ENCODE measurements at places on chromosomes 1 and 21.
A peak's percentile ranks its signal among the peaks of the same experiment; 100 is the strongest.

GRCh38 chr1:3541936-3542335 lies 69.4 kb downstream of the MEGF6 start:
- no peak for DNase-seq

DNA sequence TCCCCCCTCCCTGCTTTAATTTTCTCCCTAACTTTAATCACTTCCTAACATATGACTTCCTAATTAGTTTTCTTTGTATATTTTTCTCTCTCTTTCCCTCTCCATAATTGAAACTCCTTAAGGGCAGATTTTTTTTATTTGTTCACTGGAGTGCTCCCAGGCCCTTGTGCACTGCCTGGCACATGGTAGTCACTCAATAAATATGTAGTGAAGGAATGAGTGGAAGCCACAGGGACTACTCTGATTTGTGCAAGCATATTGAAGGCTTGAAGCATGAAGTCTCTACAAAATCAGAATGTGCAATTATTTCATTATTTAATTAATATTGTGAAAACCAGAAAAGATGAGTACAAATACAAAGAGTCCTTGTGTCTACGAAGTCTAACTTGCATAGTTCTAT lies 41.5 kb downstream of the SNX7 start:
- no peak for DNase-seq

GRCh38 chr1:230231774-230232145 lies 164.7 kb downstream of the GALNT2 start:
- peak; percentile 10 for DNase-seq

GRCh38 chr1:5780324-5780716 lies 211.9 kb downstream of the NPHP4 start:
- DNase-seq, result no peak

DNA sequence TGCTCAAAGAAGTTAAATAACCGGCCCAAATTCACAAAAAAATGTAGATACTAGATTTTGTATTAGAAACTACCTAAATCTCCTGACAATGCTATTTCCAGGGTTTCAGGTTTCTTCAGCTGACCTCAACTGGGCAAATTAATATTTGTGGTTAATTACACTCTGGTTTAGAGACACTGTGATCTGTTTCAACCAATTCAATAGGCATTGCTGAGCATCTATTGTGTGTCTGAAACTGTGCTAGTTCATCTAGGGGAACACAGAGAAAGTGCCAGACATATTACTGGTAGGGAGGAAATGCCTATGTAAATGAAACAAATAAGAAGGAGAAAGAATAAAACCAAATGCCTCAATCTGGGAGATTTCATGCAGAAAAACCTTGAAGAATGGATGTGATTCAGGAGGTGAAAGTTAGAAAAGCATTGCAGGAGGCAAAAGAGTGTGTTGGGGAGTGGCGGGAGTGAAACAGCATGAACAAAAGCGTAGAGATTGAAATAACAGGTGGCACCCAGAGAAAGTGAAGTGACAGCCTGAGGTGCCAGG lies 51.3 kb upstream of the IVNS1ABP start:
- no peak for DNase-seq

DNA sequence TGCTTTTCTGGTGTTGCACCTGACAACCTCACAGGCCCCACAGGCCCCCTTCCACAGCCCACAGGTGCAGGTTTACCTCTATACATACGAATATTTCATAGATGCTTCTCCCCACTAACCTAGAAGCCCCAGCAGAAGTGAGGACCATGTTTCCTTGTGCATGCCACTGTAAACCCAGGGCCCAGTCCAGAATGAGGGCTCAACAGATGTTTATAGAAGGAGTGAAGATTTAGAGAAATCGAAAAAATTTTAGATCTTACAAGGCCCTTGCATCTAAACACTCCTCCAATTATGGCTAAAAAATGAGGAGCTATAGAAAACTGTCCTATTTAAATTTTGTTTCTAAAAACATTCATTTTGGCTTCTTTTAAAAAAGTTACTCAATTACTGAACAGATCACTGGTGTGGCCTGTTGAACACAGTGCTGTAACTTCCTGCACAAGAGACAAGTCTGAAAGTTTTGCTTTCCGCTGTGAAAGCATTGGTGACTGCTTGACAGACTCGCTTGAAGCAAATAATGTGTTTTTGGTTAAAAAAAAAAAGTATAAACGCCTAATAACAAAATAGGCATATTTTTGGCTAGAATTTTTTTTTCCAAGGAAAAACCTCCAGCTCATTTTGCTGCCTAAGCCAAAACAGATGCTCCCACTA lies 1.2 kb downstream of the ABCB10 start:
- peak; percentile 49 for DNase-seq

- no peak for DNase-seq
Measured at GRCh38 chr1:62346886-62347285, 27.7 kb upstream of the KANK4 start.

- DNase-seq, result no peak
Measured at GRCh38 chr1:41498391-41498790, 13.9 kb upstream of the EDN2 start.

- peak; percentile 40 for DNase-seq
Measured at GRCh38 chr21:46636550-46637285, 1.2 kb downstream of the PRMT2 start.

- no peak for DNase-seq
Measured at GRCh38 chr1:183273300-183273699, 87.2 kb downstream of the LAMC2 start.

DNA sequence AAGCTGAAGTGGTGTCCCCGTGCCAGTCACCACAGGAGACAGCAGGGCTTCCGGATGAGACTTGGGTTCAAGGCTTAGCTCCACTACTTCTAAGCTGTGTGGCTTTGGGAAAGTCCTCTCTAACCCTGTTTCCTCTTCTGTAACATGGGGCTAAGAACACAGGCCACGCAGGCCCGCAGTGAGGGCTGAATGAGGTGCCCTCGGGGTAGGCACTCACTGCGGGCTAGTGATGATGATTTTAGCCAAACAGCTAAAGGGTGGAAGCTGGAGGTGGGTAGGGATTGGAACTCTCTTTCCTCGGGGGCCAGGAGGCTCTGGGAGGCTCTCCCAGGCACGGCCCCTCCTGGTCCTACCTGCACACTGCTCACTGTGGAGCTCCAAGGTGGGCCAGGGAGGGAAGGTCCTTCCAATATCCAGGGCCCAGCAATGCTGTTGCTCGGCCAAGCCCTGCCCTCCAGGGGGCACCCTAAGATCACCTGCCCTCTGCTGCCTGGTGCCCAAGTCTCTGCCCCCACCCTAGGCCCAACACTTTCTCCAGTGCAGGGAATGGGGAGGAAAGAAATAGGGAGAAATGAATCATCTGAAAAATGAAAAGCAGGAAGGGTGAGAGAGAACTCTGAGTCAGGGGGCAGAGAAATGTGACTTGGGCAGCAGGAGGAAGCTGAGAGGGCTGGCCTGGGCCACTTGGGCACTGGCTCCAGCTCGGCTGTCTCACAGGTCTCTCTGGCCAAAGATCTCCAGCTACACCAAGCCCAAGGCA lies 19.2 kb upstream of the EVA1B start:
- peak; percentile 63 for DNase-seq

DNA sequence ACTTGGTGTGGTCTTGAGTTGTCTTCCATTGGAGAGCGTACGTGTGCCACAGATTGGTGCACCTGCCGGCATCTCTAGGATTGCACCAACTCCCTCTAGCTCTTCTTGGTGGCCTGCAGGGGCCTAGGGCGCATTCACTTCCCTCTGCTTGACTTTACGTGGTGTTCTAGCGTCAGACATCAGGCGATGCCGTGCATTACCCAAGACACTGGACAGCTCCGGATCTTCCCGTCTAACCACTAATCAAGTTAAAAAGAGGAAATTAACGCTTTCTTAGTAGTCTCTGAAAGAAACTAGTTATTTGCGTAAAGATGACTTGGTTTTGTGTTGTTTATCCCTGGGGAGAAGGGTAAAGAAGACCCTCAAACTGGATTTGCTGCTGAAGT lies 510 bp upstream of the IL10RB start:
- DNase-seq, result peak; percentile 96

- peak; percentile 78 for DNase-seq
Measured at GRCh38 chr1:200376528-200376927, 33.3 kb downstream of the ZNF281 start.

- no peak for DNase-seq
Measured at GRCh38 chr1:48536477-48536876, 64.5 kb upstream of the SPATA6 start.

GRCh38 chr1:59569198-59569597 lies 245.6 kb upstream of the HOOK1 start:
- DNase-seq, result peak; percentile 31

GRCh38 chr1:4796161-4797015 lies 142.0 kb downstream of the AJAP1 start:
- no peak for DNase-seq

- no peak for DNase-seq
Measured at GRCh38 chr1:157439302-157439954, 112.9 kb downstream of the FCRL5 start.

DNA sequence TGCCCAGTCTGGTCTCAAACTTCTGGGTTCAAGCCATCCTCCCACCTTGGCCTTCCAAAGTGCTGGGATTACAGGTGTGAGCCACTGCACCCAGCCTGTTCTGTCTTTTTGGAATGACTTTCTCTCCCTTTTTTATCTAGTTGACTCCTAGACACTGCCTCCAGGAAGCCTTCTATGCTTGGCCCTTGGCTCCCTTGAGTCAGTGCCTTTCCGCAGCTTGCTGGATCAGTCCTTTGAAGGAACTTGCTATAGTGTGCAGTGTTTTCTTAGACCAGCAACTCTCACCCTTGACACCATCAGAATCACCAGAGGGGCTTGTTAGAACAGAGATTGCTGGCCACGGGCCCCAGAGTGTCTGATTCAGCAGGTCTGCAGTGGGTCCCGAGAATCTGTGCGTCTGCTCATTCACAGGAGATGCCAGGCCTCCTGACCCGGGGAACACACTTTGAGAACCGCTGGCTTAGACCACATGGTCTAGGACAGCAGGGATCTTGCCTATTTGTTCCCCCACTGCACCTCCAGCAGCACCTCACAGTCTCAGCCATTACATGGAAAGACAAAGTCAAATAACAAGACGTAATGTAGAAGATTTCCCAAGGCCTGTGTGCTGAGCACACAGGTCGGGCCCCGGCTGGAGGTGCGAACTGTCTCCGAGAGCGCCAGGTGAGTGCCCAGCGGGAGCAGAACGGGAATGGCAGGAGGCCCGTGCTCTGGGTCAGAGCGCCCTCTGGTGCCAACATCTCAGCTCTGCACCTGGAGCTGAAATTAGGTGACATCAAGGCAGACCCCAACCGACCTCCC lies 27.4 kb upstream of the CTPS1 start:
- peak; percentile 76 for DNase-seq

DNA sequence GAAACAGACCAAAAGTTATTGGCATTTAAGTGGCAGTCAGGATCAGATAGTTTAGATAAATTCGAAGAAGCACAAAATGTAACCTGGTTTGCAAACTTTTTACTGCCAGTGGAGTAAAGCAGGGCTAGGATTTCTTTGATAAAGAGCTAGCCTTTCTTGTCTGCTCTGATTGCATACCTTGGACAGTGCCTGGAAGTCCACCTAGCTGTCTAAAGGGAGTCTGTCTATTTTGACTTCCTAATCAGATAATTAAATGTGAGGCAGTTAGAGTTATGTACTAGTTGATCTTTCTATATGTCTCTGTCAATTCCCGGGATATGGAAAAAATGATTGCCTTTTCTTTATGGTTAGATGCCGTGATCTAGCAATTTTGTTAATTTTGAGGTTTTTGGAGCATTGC lies 4.1 kb downstream of the GPSM2 start:
- no peak for DNase-seq

DNA sequence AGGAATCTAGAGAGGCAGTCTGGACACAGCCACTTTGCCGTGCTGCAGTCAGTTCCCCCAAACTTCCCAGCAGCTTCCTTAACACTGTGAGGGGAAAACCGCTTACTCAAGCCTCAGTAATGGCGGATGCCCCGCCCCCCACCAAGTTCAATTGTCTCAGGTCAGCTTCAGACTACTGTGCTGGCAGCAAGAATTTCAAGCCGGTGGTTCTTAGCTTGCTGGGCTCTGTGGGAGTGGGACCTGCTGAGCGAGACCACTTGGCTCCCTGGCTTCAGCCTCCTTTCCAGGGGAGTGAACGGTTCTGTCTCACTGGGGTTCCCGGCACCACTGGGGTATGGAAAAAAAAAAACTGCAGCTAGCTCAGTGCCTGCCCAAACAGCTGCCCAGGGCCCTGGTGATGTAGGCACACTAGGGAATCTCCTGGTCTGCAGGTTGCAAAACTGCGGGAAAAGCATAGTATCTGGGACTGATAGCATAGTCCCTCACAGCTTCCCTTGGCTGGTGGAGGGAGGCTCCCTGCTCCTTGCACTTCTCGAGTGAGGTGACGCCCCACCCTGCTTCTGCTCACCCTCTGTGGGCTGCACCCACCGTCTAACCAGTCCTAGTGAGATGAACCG lies 23.7 kb upstream of the HFM1 start:
- peak; percentile 59 for DNase-seq
